ENCODE measurements at places on chromosomes 6 and 20. TPM values are rescaled to one million over a fixed set of nuclear protein-coding genes. Genes with fewer than 3 reads are reported as not detected.

The TMC2 gene
- total RNA-seq: not detected

The CENPW gene
- 7.4 TPM for total RNA-seq

The SLC4A11 gene
- 0.29 TPM for total RNA-seq

DNA sequence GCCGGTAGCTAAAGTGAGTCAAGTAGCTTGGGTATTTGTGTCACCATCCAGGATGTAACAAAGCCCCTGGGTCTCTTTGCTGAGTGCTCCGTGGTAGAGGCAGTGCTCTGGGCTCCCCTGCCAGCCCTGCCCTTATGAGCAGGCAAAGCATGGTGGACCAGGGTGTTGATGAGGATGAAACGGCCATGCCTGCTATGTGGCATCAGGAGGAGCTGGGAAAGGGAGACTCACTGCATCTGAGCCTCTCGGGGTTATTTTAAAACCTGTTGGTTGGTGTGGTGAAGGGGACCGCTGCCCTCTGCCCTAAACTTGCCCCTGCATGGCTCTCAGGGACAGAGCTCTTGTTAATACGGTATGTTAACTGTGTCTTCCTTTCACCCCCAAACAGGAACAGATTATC, 143.1 kb downstream of the DTNBP1 start:
- no peaks in the 10 kb centered on the region for H3K4me1 ChIP-seq
- peak; percentile 37 for DNase-seq
- peaks cover 6% of the 10 kb centered on the region for H3K36me3 ChIP-seq
- no peak overlapping the region for H3K4me3 ChIP-seq
- no peaks in the 10 kb centered on the region for H3K27me3 ChIP-seq

DNA sequence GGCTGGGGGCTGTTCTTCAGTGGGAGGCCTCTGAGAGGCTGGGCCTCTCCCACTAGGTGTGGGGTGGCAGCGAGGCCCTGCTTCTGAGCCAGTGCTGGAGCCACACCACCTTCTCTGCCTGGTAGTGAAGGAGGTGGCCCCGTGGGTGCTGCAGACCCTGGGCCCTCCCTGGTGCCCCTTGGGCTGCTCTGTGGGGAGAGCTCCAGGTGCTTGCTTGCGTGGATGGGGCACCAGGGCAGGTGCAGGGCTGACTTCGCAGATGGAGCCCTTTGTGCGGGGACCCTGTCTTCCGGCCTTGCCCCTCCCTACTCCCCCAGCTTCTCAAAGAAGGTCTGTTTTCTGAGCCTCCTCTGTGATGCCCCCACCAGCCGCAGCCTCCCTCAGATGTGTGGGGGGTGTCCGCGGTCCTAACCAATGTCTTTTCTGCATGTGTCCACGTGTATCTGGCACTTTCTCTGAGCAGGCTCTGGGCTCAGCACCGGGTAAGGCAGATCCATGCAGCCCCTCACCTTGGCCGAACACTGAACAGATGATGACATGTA, 17.2 kb upstream of the MYT1 start:
- no peaks in the 10 kb centered on the region for H3K27me3 ChIP-seq
- no peak overlapping the region for H3K4me3 ChIP-seq
- H3K36me3 ChIP-seq: no peaks in the 10 kb centered on the region
- H3K27ac ChIP-seq: no peak overlapping the region

GRCh38 chr6:22295145-22295544, 1.7 kb downstream of the PRL start:
- DNase-seq: no peak
- H3K27me3 ChIP-seq: no peaks in the 10 kb centered on the region
- no peaks in the 10 kb centered on the region for H3K36me3 ChIP-seq

DNA sequence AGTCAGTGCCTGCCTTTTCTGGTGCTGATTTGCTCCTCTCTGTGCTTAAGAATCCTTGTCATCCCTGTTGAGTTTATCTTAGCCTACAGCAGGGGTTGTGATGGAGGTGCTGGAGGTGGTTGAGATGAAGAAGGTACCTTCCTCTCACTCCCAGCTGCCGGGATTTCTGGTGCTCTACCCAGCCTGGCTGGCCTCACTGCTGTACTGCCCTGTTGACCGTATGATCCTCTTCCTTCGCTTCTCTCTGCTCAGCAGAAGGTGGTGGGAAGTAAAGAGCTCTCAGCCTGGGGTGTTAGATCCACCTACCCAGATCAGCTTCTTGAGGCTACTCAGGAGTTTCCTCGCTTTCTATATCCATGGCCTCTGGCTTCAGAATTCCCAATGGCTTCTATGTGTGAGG, 101.0 kb upstream of the NXT1 start:
- no peak overlapping the region for H3K27ac ChIP-seq
- DNase-seq: no peak
- no peaks in the 10 kb centered on the region for H3K4me1 ChIP-seq
- no peaks in the 10 kb centered on the region for H3K36me3 ChIP-seq

DNA sequence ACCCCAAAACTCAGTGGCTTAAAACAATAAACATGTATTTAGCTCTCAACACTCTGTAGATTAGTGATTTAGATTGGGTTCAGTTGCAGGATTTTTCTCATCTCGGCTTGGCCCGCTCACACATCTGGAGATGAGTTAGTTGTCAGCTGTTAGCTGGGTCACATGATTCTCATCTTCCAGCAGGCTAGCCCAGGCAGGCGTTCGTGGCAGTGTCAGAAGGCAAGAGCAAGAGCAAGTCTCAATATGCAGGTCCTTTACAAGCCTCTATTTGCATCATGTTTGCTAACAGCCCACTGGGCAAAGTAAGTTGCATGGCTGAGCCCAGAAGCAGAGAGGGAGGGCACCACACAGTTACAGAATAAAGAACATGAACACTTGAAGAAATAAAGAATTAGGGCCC, 83.6 kb upstream of the MYLIP start:
- H3K4me3 ChIP-seq: no peak overlapping the region
- H3K27me3 ChIP-seq: no peaks in the 10 kb centered on the region
- DNase-seq: no peak
- no peaks in the 10 kb centered on the region for H3K36me3 ChIP-seq

GRCh38 chr20:58993332-58994248, 12.5 kb downstream of the NELFCD start:
- no peaks in the 10 kb centered on the region for H3K27me3 ChIP-seq
- H3K4me3 ChIP-seq: no peak overlapping the region
- H3K36me3 ChIP-seq: peaks cover 17% of the 10 kb centered on the region
- no peak overlapping the region for H3K27ac ChIP-seq
- DNase-seq: peak; percentile 73

GRCh38 chr20:13149371-13150105, 71.5 kb upstream of the ISM1 start:
- no peaks in the 10 kb centered on the region for H3K36me3 ChIP-seq
- no peaks in the 10 kb centered on the region for H3K4me1 ChIP-seq
- H3K27ac ChIP-seq: no peak overlapping the region
- H3K4me3 ChIP-seq: no peak overlapping the region

DNA sequence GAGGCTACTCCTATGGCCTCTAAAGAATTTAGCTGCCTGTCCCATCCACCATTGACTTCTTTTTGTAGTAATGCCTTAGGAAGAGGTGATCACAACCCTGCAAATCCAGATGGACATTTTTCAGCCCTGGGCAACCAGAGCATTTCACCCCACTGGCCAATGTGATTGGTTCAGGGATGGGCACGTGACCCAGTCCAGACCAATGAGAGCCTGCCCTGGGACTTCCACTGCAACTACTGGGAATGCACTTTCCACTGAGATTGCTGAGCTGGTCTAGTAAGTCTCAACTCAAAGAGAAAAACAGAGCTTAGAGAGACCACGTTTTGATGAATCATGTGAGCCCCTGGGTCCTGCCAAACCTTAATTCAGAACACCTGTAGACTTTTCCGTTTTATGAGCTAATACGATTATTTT, 8.9 kb upstream of the UBE2V1 start:
- H3K36me3 ChIP-seq: no peaks in the 10 kb centered on the region
- H3K27me3 ChIP-seq: no peaks in the 10 kb centered on the region
- H3K27ac ChIP-seq: no peak overlapping the region
- no peaks in the 10 kb centered on the region for H3K4me1 ChIP-seq
- H3K4me3 ChIP-seq: no peak overlapping the region

GRCh38 chr20:3757268-3757667, 10.3 kb downstream of the ADISSP start:
- H3K4me1 ChIP-seq: no peaks in the 10 kb centered on the region
- H3K27ac ChIP-seq: no peak overlapping the region
- no peak overlapping the region for H3K4me3 ChIP-seq
- no peak for DNase-seq

DNA sequence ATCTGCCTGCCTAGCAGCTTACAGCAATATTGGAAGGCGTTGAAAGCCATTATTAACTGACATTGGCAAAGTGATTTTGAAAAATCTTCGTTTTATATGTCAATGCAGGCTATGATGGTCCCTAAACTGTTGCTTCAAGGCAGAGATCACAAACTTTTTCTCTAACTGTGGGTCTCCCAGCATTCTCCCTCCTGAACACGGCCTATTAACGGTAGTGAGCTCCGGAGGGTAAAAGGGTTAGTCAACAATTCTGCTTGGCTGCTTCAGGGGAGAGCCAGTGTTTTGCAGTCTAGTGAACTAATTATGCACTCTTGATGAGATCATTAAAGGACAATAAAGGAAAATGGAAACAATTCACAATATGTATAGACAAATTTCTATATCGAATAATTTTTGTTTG, 261.8 kb upstream of the QKI start:
- H3K27me3 ChIP-seq: no peaks in the 10 kb centered on the region
- H3K4me1 ChIP-seq: no peaks in the 10 kb centered on the region
- DNase-seq: no peak

DNA sequence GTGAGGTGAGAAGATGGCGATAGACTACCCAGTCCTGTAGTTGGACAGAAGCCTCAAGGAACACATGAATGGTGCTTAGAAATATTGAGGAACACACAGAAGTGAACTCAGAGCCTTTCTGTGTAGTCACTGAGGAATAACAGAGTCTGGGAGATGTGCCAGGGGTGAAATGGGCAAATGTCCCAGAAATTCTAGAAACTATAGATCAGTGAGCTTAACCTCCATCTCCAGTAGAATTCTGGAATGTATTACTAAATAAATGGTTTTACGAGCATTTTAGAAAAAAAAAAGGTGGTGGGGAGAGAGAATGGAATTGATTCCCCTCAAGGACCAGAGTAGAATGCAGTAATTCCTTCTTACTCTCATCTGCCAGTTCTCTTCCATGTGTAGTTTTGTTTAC, 380.0 kb downstream of the LMBRD1 start:
- no peaks in the 10 kb centered on the region for H3K4me1 ChIP-seq
- H3K36me3 ChIP-seq: no peaks in the 10 kb centered on the region
- H3K4me3 ChIP-seq: no peak overlapping the region
- no peak overlapping the region for H3K27ac ChIP-seq
- H3K27me3 ChIP-seq: no peaks in the 10 kb centered on the region
- DNase-seq: no peak

- peaks cover 13% of the 10 kb centered on the region for H3K36me3 ChIP-seq
- no peaks in the 10 kb centered on the region for H3K27me3 ChIP-seq
- H3K4me1 ChIP-seq: peaks cover 7% of the 10 kb centered on the region
- no peak overlapping the region for H3K27ac ChIP-seq
- H3K4me3 ChIP-seq: no peak overlapping the region
Observed at GRCh38 chr20:48656137-48656536, 171.7 kb downstream of the PREX1 start.

- DNase-seq: no peak
- H3K4me1 ChIP-seq: peaks cover 2% of the 10 kb centered on the region
- H3K4me3 ChIP-seq: no peak overlapping the region
- no peaks in the 10 kb centered on the region for H3K36me3 ChIP-seq
Observed at GRCh38 chr6:132490024-132490423, 22.9 kb downstream of the STX7 start.

- peaks cover 3% of the 10 kb centered on the region for H3K4me1 ChIP-seq
- DNase-seq: no peak
- no peak overlapping the region for H3K4me3 ChIP-seq
- H3K36me3 ChIP-seq: no peaks in the 10 kb centered on the region
- H3K27ac ChIP-seq: no peak overlapping the region
Observed at GRCh38 chr6:79548304-79548703, 11.1 kb upstream of the LCA5 start.

- no peak overlapping the region for H3K27ac ChIP-seq
- no peaks in the 10 kb centered on the region for H3K36me3 ChIP-seq
- no peak for DNase-seq
- H3K4me1 ChIP-seq: no peaks in the 10 kb centered on the region
Observed at GRCh38 chr6:119157506-119157815, 79.0 kb upstream of the FAM184A start.

- no peaks in the 10 kb centered on the region for H3K27me3 ChIP-seq
- no peak for DNase-seq
- H3K4me3 ChIP-seq: no peak overlapping the region
- no peaks in the 10 kb centered on the region for H3K36me3 ChIP-seq
Observed at GRCh38 chr6:15995493-15995892, 133.4 kb upstream of the MYLIP start.

- no peak overlapping the region for H3K27ac ChIP-seq
- H3K4me1 ChIP-seq: no peaks in the 10 kb centered on the region
- H3K27me3 ChIP-seq: no peaks in the 10 kb centered on the region
Observed at GRCh38 chr6:38142178-38142902, 322.8 kb downstream of the ZFAND3 start.

Measured in aorta (tissue), 5 donors.